AG10803 (cell line): ENCODE measurements at places on chromosomes 1 and 21.

DNA sequence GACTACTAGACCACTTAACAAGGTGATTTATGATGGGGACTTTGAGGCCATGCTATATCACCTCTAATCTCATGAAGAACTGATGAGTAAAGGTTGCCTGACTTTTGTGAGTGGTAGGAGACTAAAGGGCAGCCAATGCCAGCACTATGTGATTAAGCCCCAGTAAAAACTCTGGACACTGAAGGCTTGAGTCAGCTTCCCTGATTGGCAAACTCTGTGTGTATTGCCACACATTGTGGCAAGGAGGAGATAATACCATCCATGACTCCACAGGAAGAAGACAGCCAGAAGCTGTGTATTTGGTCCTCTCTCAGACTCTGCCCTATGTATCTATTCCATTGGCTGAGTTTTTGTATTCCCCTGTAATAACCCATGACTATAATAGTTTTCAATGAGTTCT lies 413.3 kb upstream of the ZRANB2 start:
- DNase-seq: peak; percentile 42

- DNase-seq: no peak
Observed at GRCh38 chr21:43731476-43731875, 12.5 kb downstream of the PDXK start.

GRCh38 chr1:21212126-21212525 lies 35.4 kb upstream of the EIF4G3 start:
- peak; percentile 59 for DNase-seq

DNA sequence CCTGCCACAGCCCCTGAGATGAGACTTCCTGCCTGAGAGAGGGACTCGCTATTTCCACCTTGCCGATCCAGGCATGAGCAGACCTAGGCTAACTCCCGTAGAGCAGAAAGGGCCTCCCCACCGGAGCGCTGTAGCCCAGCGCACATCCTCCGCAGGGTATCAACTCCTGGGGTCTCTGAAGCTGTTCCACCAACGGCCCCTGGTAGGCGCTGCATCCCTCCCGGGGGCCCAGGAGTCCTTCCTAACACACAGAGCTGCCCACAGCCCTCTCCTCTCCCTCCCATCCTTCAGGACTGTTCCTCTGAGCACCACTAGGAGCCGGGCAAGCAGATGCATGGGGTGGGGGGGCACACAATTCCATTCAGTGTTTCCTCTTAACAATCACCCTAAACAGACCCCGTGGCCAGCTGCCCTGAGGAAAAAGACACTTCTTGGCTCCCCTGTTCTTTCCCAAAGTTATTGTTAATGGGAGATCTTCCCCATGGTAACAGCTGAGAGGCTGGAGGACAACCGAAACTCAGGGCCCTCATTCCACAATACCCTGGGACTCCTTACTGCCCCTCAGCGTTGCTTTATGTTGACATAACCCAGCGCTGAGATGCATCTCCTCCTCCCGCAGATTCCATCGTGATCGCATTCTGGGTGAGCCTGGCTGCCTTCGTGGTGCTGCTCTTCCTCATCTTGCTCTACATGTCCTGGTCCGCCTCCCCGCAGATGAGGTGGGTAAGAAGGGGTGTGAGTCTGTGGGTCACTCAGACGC lies 7.5 kb downstream of the MRAP start:
- no peak for DNase-seq
